ENCODE measurements at places on chromosomes 4 and X.

DNA sequence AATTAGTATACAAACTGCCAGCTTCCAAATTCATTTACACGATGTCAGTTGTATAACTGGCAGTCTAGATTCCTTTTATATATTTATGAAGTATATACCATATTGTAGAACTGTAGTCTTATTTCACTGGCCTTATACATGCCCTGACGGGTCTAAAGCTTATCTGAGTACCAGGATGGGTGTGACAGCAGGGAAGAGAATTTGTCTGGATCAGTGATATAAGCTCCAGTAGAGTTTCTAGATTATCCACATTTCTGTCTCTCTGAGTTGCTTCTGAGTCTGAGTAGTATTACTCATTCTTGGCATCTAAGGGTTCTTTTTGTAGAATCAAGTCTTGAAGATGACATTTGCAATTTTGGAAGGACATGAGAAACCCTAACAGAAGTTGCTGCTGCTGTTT, 101.3 kb downstream of the RPA4 start:
- DNase-seq = no peak

- DNase-seq = no peak
Measured at GRCh38 chr4:118918388-118918787, 29.7 kb downstream of the SYNPO2 start.

- DNase-seq = no peak
Measured at GRCh38 chrX:132563976-132564375, 75.1 kb upstream of the MBNL3 start.

DNA sequence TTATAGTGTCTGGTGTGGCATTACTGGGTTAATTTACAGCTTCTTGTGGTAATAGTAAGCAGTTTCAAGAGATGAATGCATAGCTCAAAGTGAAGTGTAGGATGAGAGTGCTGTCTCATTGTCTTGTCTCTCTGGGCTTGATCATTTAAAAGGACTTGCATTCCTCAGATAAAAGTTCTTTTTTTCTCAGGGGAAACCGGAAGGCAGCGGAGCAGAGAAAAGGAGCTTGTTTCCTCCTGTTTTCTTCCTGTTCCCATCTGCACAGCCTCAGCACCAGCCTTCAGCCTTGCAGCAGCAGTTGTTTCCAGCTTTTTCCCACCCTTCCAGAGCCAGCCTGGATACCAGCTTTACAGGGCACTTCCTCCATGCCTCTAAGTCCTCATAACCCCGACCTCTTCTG, 61.4 kb upstream of the LGI2 start:
- no peak for DNase-seq

DNA sequence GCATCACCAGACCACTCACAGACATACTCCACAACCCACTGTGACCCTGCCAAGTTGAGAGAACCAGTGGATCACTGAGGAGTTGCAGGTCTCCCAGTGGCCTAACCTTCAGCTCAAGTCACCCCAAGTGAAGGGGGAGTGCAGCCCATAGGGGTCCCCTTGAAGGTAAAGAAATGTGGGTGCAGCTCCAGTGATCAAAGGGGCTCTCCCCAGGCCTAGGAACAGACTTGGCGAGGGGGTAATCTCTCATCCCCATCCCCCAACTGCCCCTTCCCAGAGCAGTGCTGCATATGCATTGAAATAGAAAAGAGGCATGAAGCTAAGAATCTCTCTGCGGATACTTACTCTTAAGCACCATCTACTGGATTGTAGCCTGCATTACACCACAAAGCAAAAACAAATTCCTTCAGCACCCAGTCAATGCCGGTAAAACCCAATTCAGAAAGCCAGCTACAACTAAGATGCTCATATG, 27.0 kb downstream of the MAGEE1 start:
- DNase-seq = peak; percentile 5

GRCh38 chr4:105153749-105154148, 7.1 kb downstream of the TET2 start:
- no peak for DNase-seq

DNA sequence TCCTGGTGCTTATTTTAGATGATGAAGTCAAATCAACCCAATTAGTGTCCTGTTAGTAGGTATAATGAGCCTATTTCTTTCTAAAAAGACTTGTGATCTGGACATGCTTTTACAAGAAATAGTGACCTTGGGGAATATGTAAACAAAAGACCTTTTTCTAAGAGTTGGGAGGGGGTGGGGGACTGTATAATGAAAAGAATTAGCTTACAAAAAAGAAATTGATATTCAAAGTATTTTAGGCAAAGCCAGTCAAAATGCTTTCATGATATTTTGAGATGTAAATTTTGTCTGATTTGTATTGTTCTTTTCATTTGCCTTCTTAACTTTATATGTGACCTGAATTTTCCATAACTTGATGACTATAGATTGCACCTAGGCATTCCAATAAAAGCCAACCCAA, 114.6 kb downstream of the DCTD start:
- DNase-seq = no peak

- DNase-seq = no peak
Measured at GRCh38 chr4:80788798-80789197, 241.7 kb upstream of the BMP3 start.

- no peak for DNase-seq
Measured at GRCh38 chr4:147194604-147195003, 248.9 kb upstream of the TTC29 start.

DNA sequence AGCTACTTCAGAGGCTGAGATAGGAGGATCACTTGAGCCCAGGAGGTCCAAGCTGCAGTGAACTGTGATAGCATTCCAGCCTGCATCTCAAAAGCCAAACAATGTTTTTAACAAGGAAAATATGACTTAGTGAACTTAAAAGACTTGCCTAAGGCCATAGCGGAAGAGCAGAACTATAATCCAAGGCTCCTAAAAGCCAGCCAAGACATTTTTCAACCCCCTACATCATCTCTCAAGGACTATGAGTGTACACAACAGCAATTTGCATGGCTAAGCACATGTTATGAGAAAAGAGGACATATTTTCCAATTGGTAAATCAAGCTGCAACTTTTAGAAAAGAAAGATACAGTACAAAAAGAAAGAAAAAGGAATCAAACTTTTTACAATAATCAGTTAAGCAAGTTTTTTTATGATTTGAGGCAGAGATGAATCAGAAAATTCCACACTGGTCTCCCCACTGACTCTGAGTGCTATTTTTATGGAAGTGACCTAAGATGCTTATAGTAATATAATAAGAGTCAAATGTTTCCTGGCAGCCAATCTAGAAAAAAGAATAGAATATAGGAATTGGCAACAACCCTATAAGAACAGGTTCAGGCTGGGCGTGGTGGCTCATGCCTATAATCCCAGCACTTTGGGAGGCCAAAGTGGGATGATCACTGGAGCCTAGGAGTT, 9.8 kb upstream of the ACOT9 start:
- DNase-seq = no peak

GRCh38 chr4:149708513-149709130, 107.0 kb downstream of the IQCM start:
- DNase-seq = no peak

GRCh38 chr4:181249031-181249430, 994.2 kb upstream of the TENM3 start:
- no peak for DNase-seq

DNA sequence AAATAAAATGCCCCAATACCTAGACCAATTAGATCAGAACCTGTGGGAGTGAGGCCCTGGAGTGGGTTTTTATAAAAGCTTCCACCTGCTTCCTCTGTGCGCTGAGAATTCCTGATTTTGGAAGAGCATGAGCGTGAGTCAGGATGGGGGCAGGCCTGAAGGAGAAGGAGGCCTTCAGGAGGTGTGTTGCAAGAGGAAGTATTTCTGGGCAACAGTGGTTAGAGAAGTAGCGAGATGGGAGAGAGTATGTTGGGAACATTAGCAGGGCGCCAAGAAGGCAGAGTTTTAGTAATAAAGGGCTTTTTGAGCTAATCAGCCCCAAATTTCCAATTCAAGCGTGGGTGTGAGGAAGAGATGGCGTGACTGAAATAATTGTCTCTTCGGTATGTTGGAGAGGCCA, 349.8 kb downstream of the UNC5C start:
- no peak for DNase-seq

- DNase-seq = no peak
Measured at GRCh38 chrX:45757272-45757671, 556.6 kb upstream of the DIPK2B start.

DNA sequence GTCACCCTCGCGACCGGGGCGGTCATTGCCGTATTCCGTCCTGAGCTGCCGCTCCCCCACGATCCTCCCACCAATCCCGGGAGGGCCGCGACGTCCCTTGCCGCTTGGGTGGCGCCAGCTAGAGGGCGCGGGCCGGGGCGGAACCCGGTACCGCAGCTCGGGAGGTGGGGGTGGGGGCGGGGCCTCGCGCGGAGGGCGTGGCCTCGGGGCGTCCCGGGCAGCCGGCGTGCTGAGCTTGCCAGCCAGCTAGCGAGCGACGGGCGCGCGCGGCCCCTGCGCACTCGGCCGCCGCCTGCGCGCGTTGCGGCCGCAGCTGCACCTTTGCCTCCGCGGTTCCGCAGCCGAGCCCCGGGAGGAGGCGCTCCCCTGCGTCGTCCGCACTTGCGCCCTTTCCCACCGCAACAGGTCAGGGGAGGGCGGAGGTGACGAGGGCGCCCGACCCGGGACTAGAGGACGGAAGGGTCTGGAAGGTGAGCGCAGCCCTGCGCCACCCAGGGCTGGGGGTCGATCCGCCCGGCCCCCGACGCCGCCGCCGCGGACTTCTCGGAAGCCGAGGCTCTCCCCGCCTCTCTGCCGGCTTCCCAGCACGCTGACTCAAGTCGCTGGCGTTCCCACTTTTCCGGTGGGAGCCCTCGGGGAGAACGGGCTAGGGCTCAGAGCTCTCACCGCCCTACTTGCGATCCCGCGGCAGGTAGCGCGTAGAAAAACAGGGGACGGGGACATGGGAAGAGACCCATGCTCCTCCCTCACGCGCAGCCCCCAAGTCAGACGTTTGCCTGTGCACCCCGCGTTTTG, at the start of gene AFF1:
AFF1 (plus strand) TSS at position 241 of the 795 bp plus-strand sequence. CDS start 13,523 bp downstream, outside the sequence.
- DNase-seq = peak; percentile 94

DNA sequence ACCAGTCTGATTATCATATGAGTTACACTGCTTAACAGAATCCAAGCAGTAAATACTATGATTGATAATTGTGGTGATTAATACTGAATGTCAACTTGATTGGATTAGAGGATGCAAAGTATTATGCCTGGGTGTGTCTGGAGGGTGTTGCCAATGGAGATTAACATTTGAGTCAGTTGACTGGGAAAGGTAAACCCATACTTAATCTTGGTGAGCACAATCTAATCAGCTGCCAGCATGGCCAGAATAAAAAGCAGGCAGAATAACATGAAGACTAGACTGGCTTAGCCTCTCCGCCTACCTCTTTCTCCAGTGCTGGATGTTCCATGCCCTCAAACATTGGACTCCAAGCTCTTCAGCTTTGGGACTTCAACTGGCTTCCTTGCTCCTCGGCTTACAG, 961.3 kb downstream of the ADGRL3 start:
- no peak for DNase-seq

- DNase-seq = no peak
Measured at GRCh38 chr4:173626277-173626676, 96.2 kb upstream of the HAND2 start.

DNA sequence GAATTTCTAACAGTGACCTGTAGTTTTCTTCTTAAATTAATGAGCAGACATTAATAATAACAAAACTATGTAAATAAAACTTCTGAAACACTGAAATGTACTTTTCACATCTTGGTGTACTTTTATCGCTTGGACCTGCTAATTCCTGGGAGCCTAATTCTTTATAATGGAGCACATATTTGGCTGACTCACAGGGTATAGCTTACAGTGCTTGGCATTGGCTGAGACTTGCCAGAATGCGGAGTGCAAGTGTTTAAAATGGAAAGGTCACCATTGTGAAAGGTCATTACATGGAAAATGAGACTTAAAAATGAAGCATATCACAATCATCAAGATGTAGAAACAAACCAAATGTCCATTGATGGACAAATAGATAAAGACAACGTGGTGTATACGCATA, 137.3 kb upstream of the PDLIM3 start:
- no peak for DNase-seq

- no peak for DNase-seq
Measured at GRCh38 chrX:9333873-9334560, 130.8 kb upstream of the TBL1X start.

DNA sequence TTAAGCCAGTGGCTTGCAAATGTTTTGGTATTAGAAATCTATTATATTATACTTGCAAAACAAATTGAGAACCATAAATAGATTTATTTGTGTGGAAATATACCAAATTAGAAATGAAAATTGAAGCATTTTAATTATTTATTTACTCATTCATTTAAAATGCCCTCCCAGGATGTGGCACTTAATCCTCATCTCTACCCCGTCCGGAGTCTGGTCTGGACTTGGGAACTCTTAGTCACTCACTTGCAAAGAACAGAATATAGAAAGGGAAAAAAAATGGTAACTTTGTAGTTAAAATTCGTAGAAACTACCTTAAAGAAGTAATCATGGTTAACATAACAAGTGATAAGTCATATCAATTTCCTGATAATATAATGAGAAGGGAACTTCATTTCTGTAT, 775.9 kb upstream of the INTU start:
- DNase-seq = no peak

DNA sequence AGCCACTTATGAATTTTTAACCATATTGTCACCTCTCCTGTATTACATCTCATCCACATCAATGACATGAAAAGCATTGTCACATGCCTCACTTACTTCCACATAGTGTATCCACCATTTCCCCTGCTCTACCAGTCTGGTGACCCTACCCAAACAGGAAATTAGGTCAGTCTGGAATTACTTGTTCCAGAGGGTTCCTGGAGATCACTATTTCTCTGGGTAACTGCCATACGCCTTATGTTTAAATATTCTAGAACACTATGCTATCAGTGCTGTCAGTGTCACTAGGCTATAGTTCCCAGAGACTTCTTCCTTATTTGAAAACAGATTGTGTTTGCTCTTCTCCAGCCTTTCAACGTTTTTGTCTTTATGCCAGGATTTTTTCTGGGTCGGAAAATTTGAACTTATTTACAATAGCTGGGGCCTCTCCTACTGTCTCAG, 15.0 kb downstream of the SRPX2 start:
- DNase-seq = no peak

DNA sequence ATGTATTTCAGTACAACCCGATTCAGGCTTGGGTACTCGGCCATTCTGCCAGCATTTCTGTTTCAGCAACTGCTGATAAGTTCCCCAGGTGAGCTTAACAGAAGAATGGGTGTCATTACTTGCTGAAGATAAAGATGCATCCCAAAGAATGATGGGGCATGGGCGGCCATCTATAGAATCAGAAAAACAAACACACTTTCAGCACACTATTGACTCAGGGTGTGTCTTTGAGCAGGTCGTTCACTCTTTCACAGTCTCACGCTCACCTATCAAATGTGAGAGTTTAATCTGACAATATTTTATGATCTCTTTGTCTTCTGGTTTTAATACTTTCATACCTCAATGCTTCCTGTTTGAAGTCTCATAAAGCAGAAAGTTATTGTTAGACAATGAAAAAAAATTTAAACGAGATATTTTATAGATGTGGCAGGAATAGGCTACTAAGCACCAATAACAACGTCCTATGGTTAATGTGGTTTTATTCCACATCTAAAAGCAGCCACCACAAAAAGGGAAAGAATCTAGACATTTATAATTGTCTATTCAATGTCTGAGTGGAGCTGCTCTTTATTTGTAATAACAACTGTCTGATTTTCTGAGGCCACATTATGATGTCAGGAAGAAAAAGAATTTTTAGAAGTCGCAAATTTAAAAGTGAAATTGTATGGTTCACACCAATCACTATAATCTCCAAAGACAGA, 17.0 kb downstream of the GASK1B start:
- no peak for DNase-seq
